Brain (organoid and tissue), 16 donors: ENCODE measurements at places on chromosomes 16 and 17.

DNA sequence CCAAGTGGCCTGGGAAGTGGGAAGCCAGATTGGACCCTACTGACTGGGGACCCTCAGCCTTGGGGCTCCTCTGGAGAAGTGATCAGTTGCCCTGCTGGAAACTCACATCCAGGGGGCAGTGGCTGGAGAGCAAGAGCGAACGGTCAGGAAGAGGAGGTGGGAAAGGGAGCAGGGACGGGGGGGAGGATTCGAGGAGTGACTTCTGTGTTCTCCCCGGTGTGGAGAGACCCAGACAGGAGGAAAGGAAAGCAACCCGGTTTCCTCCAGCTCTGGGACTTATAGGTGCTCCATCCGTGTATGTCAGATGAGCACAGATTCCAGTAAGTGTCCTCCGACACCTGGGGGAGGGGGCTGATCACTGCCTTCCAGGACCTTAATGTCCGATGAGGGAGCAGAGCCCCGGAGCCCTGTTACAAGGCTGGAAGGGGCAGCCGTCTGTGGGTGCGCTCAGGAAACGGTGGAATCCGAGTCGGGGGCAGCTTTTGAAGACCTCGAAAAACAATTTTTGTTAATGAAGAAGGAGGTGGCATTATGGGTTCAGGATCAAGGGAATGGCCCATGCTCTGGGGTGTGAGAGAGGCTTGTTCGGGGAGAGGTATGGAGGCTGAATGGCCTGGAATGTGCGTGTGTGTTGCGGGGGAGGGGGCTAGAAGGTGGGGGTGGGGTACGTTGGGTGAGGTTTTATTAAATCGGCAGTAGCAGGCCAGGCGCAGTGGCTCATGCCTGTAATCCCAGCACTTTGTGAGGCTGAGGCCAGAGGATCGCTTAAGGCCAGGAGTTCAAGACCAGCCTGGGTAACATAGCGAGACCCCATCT lies 34.8 kb upstream of the NDRG4 start:
- DNase-seq = peak; percentile 44

DNA sequence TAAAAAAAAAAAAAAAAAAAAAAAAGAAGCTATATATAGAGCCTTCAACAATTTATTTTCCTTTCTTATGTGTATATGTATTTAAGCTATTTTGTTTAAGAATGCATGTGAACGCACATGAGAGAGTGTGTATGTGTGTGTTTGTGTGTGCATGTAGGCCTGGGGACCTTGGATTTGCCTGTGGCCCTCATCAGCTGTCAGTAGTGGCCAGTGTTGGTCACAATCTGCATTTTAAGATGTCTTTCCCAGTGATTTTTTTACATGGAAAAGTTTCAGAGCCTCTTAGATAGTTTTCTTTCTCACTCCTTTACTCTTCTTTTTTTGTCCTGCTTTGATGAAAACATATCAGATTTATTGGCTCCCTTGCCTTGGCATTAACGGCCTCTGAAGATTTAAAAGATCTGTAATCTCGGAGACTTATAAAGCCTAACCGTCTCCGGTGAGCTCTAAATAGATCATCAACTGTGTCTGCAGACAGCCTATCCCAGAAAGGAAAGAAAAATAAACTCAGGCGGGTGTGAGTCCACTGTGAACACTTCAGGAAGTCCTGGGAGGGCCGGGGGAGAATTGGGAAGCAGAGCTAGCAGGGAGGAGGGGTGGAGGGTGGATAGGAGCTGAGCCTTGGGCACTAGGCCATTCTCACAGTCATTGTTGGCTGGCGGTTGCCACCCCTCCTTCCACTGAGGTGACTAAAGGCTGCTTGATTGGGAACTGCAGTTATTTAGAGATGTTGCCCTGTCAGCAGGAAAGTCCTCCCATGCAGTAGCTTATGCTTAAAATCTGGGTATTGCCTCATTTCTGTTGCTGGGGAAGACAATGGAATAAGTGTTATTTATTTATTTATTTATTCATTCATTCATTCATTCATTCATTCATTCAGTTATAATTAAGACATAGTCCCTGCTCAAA lies 86.8 kb downstream of the WWP2 start:
- DNase-seq = peak; percentile 74

DNA sequence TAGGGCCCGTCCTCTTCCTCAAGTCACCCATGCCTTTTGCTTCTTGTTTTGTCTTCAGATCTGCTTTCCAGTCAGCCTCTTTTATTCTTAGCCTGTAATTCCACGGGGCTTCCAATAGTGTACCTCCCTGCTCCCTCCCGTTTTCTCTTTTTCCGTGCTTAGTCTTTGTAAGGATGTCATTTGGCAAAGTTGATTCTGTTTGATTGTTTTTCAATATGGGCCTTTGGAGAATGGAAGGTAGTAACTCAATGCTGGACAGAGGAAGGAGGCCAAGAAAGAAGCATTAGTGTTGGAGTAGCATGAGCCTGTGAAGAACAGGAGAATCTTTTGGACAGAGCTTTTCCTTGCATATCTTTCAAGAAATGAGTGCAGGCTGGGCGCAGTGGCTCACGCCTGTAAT lies 6.5 kb downstream of the WWP2 start:
- no peak for DNase-seq

DNA sequence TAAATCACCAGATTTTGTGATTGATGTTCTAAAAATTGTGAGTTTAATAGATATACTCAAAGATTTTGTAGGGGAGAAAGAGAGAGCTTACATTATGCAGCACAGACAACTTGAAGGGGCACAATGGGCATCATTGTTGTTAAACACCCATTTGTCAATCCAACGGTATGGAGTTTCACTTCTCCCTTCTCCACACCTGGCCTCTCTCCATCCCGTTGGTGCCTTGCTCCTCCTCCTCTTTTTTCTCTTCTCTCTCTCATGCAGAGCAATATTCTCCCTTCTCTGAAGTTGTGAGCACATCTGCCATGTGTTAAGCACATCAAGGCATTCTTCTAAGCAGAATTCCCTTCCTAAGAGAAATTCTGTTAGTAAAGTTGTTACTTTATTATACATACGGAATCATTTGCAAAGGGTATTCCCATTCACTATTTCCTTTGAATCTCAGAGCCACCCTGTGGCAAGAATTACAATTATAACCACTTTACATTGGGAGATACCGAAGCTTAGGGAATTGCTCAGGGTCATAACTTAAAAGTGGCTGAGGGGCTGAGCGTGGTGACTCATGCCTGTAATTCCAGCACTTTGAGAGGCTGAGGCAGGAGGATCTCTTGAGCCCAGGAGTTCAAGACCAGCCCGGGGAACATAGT lies 40.5 kb upstream of the SKAP1 start:
- peak; percentile 7 for DNase-seq

GRCh38 chr17:68613739-68614298 lies 12.7 kb upstream of the FAM20A start:
- no peak for DNase-seq

- DNase-seq = no peak
These were observed 25.0 kb downstream of the ZNF469 start for GRCh38 chr16:88407807-88408206.

DNA sequence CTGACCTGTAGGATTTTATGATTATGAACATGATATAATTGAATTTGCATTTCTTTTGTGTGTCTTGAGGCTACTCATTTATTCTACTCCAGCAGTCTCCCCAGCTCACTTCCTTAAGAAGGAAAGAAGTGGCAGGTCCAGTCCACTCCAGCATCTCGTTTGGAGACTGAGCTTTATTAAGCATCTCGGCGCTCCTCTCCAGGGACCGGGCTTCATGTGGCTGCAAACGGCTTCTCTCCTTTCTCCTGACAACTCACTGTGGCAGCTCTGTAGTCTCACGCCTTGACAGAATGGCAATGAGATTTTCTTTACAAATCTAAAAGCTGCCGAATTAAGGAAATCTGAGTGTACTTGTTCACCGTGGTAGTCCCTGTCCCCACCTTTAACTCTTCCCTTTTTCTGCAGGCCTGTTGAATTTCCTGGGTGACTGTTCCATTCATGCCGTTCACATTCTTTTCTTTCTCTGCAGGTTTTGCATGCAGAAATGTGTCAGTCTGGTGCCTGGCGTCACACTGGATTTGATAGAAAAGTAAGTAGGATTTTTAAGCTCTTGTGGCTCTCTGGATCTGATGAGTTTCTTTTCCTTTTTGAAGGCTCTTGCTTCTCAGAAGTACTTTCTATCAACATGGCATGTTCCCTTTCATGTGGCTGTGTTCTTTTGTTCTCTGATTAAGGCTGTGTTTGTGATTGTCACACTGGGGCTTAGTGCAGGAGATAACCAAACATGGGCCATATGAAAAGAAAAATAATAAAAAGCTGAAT lies 200.5 kb upstream of the CHMP6 start:
- peak; percentile 80 for DNase-seq
